ENCODE measurements at places on chromosomes 11 and 22. TPM values are rescaled to one million over a fixed set of nuclear protein-coding genes. Genes with fewer than 3 reads are reported as not detected.

Gene CLDN5
- total RNA-seq = 74.1 TPM

Gene ZNF280B
- 0.56 TPM for total RNA-seq

Gene MRGPRX4
- total RNA-seq = not detected

Gene CD82
- 37.3 TPM for total RNA-seq

Gene PNPLA5
- not detected for total RNA-seq

Gene DENND6B
- total RNA-seq = 1.3 TPM

Gene DDI1
- not detected for total RNA-seq

Gene TMEM25
- total RNA-seq = 16.0 TPM

Gene GPHA2
- not detected for total RNA-seq

- peaks cover 6% of the 10 kb centered on the region for H3K36me3 ChIP-seq
- no peak overlapping the region for H3K4me3 ChIP-seq
- no peaks in the 10 kb centered on the region for H3K27me3 ChIP-seq
- no peak for DNase-seq
- no peak overlapping the region for H3K27ac ChIP-seq
Measured at GRCh38 chr11:19966441-19966840, 193.8 kb downstream of the DBX1 start.

- peak within 1 kb of the TSS; percentile 91 for H3K4me3 ChIP-seq
- H3K27me3 ChIP-seq = no peaks in the 10 kb centered on the region
- DNase-seq = peak; percentile 67
- H3K27ac ChIP-seq = peak within 1 kb of the TSS; percentile 94
Measured at GRCh38 chr11:47186076-47186699, at the start of gene PACSIN3. Gene PACSIN3, minus strand, starts transcription at chr11:47186434. Its CDS starts 3,707 bp downstream, at chr11:47182727.

DNA sequence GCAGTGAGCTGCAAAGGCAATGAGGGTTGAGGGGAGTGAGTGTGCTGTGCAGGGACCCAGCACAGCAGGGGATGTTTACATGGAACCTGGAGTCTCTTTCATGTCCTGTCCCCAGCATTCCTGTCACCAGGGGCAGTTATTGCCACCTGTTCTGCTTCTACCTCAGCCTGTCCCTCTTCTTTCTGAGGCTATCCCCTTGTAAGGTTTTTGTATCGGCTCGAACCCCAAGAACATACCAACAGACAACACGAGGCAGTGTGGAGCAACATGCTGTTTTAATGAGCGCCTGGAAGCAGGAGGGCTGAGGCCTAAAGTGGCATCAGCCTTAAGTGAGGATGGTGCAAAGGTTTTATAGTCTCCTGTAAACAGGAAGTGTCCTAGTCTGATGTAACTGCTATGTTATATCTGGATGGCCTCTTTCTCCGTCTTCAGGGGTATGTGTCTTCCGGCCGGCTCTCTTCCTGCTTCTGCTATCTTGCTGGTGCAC, 3.9 kb downstream of the SCGB2A2 start:
- no peaks in the 10 kb centered on the region for H3K4me1 ChIP-seq
- no peaks in the 10 kb centered on the region for H3K36me3 ChIP-seq
- no peak overlapping the region for H3K4me3 ChIP-seq
- peaks cover 9% of the 10 kb centered on the region for H3K27me3 ChIP-seq

DNA sequence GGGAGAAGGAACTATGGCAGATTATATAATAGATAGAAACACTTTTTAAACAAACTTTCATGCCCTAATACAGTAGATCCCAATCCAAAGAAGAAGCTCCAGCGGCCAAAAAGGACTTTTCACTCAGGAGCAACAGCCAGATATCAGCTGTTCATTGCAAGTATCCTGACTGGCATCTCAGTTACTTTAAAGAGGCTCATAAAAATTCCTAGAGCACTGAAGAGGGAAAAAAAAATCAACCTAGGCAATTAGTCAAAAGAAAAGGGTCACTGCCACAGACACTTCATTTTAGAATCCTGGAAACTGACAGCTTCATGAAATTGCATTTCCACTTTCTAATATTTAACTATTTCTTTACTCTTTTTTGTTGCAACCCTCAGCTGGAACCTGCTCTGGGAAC, 170.6 kb upstream of the SOX6 start:
- DNase-seq = no peak
- peaks cover 22% of the 10 kb centered on the region for H3K4me1 ChIP-seq
- H3K27me3 ChIP-seq = no peaks in the 10 kb centered on the region
- no peak overlapping the region for H3K4me3 ChIP-seq

DNA sequence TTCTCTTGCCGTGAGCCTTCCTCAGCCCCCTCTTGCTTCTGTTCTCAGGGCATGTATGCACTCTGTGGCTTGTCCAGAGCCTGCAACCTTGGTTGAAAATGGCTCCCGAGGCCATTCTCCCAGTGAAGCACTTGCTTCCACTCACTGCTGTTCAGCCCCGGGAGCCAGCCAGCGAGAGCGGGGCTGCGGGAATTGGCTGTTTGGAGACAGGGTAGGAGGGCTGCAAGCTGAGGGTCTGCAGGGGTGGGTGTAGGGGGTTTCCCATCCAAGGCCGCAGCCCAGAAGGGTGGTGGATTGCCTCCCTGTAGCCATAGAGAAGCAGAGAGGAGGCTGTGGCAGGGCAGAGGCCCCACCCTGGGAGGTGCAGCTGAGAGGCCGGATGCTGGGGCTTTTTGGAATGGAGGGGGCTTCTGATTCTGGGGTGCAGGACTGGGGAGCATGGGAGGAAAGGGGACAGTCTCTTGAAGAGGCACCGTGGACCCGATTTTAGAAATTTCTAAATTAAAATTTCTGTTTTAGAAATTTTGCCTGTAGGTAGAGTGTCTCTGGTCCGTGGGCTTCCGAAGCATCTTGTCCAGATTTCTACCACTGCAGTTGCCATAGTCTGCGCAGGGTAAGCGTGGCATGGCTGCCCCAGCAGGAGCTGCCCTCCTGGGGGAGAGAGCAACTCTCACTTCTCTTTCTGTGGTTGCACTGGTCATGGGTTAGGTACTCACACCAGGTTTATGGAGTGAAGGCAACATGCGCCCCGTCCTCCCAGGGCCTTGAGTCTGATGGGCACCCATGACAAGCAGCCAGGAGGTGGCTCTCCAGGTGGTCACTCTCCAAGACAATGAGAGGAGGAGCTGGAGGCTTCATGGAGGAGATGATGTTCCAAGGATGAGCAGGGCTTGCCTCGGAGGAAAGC, 100.2 kb downstream of the TBC1D22A start:
- H3K27ac ChIP-seq = no peak overlapping the region
- H3K4me1 ChIP-seq = no peaks in the 10 kb centered on the region
- H3K36me3 ChIP-seq = no peaks in the 10 kb centered on the region
- H3K4me3 ChIP-seq = no peak overlapping the region

- no peaks in the 10 kb centered on the region for H3K36me3 ChIP-seq
- DNase-seq = no peak
- H3K27ac ChIP-seq = no peak overlapping the region
- no peaks in the 10 kb centered on the region for H3K4me1 ChIP-seq
- H3K27me3 ChIP-seq = no peaks in the 10 kb centered on the region
- no peak overlapping the region for H3K4me3 ChIP-seq
Measured at GRCh38 chr11:120146413-120147093, 8.6 kb upstream of the TRIM29 start.

DNA sequence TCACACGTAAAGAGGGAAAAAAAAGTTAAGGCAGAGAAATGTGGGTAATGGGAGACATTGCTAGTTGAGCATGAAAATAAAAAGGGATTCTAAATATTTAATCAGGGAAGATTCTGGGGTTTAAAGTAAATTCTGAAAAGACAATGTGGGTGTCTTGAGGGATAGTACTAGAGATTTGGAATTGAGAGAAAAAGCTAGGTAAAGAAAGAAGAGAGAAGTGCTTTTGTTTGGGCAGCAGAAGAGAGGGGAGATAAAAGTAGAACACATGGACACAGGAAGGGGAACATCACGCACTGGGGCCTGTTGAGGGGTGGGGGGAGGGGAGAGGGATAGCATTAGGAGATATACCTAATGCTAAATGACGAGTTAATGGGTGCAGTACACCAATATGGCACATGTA, 3.5 kb upstream of the YPEL4 start:
- no peak overlapping the region for H3K27ac ChIP-seq
- DNase-seq = no peak
- peaks cover 44% of the 10 kb centered on the region for H3K4me1 ChIP-seq

GRCh38 chr11:19666951-19667350, 45.7 kb upstream of the NAV2 start:
- no peak for DNase-seq
- no peak overlapping the region for H3K27ac ChIP-seq
- H3K4me1 ChIP-seq = no peaks in the 10 kb centered on the region

GRCh38 chr11:70778883-70779282, 380.6 kb downstream of the CTTN start:
- no peak overlapping the region for H3K4me3 ChIP-seq
- no peaks in the 10 kb centered on the region for H3K4me1 ChIP-seq
- no peak for DNase-seq
- H3K27me3 ChIP-seq = no peaks in the 10 kb centered on the region

GRCh38 chr11:35463331-35463751, 44.0 kb upstream of the SLC1A2 start:
- H3K4me1 ChIP-seq = no peaks in the 10 kb centered on the region
- H3K27ac ChIP-seq = no peak overlapping the region
- H3K36me3 ChIP-seq = no peaks in the 10 kb centered on the region
- peaks cover 2% of the 10 kb centered on the region for H3K27me3 ChIP-seq
- no peak for DNase-seq

DNA sequence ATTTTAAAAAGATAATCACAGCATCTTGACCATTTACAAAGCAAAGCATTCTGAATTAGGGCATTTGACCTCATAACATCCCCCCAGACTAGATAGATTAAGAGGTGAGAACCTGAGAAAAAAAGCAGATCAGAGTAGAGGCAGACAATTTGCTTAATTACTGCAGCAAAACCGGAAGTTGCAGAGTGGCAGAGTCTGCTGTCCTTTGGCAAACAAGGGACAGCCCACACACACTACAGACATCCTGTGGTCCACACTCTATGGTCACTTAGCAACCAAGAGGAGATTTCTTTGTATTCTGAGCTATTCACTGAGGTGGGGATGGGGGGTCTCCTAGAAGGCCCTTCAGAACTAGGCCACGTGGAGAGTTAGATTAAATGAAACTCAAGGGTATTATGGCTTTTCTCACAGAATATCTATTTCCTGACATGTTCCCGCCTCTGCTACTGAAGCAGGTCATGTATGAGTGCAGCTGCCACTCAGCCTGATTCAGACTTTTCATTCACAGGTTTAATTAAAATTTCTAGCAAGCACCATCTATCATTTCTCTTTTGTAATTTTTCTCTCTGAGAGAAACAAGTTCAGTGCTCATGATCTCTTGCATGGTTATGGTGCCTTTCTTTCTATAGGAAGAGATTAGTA, 48.5 kb downstream of the SVIP start:
- H3K36me3 ChIP-seq = no peaks in the 10 kb centered on the region
- H3K27ac ChIP-seq = no peak overlapping the region
- no peaks in the 10 kb centered on the region for H3K27me3 ChIP-seq
- DNase-seq = no peak

- H3K27me3 ChIP-seq = no peaks in the 10 kb centered on the region
- no peak overlapping the region for H3K27ac ChIP-seq
Measured at GRCh38 chr11:111395749-111396148, 16.7 kb upstream of the POU2AF1 start.

DNA sequence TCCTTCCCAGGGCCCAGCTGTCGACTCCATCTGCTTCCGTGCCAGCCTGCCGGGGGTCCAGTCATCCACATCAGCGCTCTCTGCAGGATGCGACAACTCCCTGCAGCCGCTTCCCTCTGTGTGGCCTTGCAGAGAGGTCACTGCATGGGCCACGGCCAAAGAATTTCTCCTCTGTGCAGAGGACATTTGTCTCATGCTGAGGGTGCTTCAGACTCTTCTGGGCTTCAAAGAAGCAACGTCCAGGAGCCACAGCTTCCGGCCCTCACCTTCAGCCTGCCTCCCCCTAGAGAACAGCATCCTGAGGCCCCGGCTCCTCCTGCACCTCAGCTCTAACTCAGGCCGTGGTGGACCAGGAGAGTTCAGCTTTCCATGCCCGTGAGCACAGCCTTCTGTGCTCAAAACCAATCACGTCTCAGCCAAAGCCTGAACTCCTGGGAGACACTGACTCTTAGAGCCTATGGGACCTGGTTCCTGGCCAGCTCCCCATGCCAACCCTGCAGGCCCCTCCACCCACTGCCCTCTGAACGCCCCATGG, 258.9 kb downstream of the BRD1 start:
- no peaks in the 10 kb centered on the region for H3K4me1 ChIP-seq
- DNase-seq = no peak
- H3K27ac ChIP-seq = no peak overlapping the region
- no peak overlapping the region for H3K4me3 ChIP-seq
- H3K36me3 ChIP-seq = no peaks in the 10 kb centered on the region

DNA sequence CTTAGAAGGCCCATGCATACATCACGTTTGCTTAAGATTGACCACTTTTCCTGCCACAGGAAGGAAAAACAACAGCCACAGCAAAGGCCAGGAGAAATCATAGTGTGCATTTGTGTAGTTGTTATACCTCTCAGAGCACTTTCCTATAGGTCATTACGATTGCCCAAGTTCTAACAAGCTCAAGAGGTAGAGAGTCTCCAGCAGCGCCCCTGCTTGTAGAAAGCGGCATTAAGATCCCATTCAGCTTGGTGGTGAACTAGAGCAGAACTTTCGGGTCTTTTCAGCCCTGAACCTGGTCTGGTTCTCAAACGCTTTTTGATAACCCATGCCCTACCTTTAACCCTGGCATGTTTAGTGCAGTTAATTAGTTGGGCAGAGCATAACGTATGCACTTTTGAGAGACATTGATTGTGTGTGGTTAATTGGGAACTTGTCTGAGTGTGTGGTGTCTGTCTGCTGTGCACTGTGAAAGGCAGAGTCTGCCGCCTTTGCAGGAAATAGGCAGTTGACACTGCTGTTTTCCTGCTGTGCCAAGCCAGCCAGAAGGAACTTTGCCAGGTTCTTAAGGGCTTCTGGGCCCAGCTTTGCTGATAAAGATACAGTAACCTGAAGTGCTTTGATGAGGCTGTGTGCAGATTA, 109.9 kb upstream of the CLMP start:
- H3K4me3 ChIP-seq = no peak overlapping the region
- H3K27me3 ChIP-seq = no peaks in the 10 kb centered on the region
- H3K27ac ChIP-seq = no peak overlapping the region
- peaks cover 29% of the 10 kb centered on the region for H3K4me1 ChIP-seq
- DNase-seq = peak; percentile 39
- H3K36me3 ChIP-seq = no peaks in the 10 kb centered on the region

GRCh38 chr11:47375020-47375419, 3.3 kb downstream of the SPI1 start:
- DNase-seq = no peak
- no peaks in the 10 kb centered on the region for H3K27me3 ChIP-seq
- H3K4me3 ChIP-seq = no peak overlapping the region

DNA sequence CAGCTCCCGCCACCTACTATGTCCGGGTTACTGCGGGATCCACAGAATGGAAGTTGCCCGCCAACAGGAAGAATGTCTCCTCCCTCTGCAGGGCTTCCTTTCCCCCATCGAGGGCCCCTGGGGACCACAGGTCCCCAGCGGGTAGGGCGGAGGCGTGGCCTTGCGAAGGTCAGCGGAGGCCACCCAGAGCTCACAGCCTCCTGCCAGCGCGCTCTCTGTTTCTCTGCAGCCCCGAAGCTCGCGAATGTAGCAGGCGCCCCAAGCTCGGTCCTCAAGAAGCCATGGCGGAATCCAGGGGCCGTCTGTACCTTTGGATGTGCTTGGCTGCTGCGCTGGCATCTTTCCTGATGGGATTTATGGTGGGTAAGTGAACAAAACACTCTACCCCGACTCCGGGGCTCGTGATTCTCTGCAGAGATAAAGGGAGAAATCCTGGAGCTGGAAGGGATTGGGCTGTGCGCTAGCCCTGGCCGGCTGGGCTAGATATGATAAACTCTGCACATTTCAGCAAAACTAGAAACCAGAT, at the start of gene NAALAD2:
NAALAD2 (plus strand) TSS at position 186 of the 526 bp plus-strand sequence; CDS start at position 282, 96 bp downstream.
- no peaks in the 10 kb centered on the region for H3K36me3 ChIP-seq
- DNase-seq = peak; percentile 58
- no peak within 1 kb of the TSS for H3K27ac ChIP-seq
- H3K4me1 ChIP-seq = no peaks in the 10 kb centered on the region
- H3K4me3 ChIP-seq = peak within 1 kb of the TSS; percentile 33
- H3K27me3 ChIP-seq = peaks cover 6% of the 10 kb centered on the region

Data from heart left ventricle (tissue), 16 donors.